ENCODE measurements at places on chromosomes 5 and 9.
A peak's percentile ranks its signal among the peaks of the same experiment; 100 is the strongest.

GRCh38 chr5:131289738-131290137 is 25.9 kb downstream of the CDC42SE2 start:
- DNase-seq: no peak

DNA sequence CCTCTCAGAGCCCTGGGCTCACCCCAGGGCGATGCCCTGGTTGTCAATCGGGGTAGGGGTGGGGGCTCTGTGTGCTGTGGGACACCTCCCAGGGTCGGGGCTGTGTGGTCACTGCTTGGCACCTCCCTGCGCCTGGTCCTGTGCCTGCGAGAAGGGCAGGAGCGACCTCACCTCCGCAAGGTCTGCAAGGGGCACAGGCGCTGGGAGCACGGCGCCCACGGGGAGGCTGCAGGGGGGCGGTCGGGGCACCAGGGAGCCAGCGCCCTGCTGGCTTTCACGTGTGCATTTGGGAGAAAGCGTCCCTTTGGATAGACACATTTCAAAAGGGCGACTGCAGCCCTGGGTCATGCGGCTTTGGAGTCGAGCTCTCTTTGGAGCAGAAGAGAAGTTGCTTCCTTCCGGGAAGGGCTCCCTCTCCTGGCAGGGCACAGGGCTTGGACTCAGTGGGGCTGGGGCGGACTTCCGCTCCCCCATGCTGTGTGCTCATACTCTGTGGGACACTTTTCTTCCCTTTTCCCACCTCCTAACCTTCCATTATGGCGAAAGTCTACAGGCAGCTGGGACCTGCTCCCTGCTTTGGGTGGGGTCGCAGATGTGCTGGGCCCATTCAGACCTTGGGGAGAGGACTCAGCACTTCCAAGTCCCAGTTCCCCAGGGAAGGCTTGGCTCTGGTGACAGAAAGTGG is 52.9 kb upstream of the SLC28A3 start:
- DNase-seq: no peak

DNA sequence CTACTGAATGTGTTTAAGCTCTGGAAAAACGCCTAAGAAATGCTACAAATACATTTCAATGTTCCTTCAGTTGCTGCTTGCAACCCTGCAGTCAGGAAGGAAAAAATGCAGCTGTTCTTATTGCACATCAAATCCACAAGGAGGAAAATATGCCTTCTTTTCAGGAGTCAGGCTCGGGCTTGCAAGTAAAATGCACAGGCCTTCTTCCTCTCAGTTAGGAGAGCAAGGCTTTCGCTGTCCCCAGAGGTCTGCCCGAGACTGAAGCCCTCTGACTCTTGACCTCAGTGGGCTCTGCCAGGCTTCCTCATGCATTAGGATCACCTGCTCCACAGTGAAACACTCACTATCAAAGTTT is 899 bp upstream of the SHC3 start:
- DNase-seq: no peak

- peak; percentile 62 for DNase-seq
Observed at GRCh38 chr9:89483592-89484474, 14.1 kb downstream of the SEMA4D start.

GRCh38 chr5:59484618-59485017 is 408.9 kb downstream of the PDE4D start:
- DNase-seq: no peak

GRCh38 chr5:53095931-53096525 is 13.5 kb downstream of the MOCS2 start:
- DNase-seq: peak; percentile 56

DNA sequence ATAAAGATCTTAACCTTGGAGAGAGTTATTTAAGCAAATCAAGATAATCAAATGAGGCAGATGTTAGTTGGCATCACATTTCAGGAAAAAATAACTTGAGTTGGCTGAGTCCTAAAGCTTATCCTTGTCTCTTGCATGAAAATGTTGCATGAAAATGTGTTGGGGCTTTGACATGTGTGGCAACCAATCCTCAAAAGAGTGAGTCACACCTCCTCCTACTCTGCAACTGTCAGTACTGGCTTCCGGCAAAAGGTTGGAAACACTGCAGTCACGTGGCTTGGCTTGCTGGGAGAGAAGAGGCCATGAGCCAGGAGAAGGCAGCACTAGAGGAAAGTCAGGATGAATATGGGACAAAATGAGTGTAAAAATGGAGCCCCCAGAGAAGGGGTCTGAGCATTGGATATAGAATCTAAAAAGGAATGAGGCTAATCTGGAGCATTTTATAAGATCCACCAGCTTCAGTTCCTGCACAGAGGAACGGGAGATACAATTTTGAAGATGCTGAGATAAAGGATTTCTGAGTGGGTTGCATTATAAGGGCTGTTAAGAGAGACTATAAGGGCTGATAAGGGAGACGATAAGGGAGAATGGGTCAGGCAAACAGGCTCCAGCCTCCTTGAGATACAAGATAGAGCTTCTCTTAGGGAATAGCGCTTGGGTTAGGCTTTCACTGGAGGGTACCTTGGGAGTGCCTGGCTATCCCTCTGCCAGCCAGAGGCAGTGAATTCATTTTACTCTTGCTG is 43.1 kb downstream of the SPATA31D1 start:
- no peak for DNase-seq

Measured in stimulated activated naive CD4-positive, alpha-beta T cell (primary cell).